ENCODE measurements at places on chromosomes 3 and 15. TPM values are rescaled to one million over a fixed set of nuclear protein-coding genes. Genes with fewer than 3 reads are reported as not detected.

Gene RBM5
- 316 TPM for total RNA-seq

Gene GPR176
- total RNA-seq = 0.12 TPM

Gene ARNT2
- total RNA-seq = not detected

GRCh38 chr3:185739264-185739701 is 85.6 kb downstream of the IGF2BP2 start:
- H3K4me3 ChIP-seq = no peak overlapping the region
- H3K27me3 ChIP-seq = peaks cover 6% of the 10 kb centered on the region
- H3K36me3 ChIP-seq = no peaks in the 10 kb centered on the region

GRCh38 chr3:112429960-112430359 is 69.3 kb downstream of the BTLA start:
- peaks cover 44% of the 10 kb centered on the region for H3K4me1 ChIP-seq
- peaks cover 12% of the 10 kb centered on the region for H3K36me3 ChIP-seq
- DNase-seq = no peak
- H3K4me3 ChIP-seq = no peak overlapping the region
- H3K27ac ChIP-seq = no peak overlapping the region

- no peaks in the 10 kb centered on the region for H3K36me3 ChIP-seq
- H3K4me1 ChIP-seq = peaks cover 11% of the 10 kb centered on the region
- no peak overlapping the region for H3K4me3 ChIP-seq
- DNase-seq = no peak
Observed at GRCh38 chr15:43928152-43928551, 101.3 kb downstream of the WDR76 start.

DNA sequence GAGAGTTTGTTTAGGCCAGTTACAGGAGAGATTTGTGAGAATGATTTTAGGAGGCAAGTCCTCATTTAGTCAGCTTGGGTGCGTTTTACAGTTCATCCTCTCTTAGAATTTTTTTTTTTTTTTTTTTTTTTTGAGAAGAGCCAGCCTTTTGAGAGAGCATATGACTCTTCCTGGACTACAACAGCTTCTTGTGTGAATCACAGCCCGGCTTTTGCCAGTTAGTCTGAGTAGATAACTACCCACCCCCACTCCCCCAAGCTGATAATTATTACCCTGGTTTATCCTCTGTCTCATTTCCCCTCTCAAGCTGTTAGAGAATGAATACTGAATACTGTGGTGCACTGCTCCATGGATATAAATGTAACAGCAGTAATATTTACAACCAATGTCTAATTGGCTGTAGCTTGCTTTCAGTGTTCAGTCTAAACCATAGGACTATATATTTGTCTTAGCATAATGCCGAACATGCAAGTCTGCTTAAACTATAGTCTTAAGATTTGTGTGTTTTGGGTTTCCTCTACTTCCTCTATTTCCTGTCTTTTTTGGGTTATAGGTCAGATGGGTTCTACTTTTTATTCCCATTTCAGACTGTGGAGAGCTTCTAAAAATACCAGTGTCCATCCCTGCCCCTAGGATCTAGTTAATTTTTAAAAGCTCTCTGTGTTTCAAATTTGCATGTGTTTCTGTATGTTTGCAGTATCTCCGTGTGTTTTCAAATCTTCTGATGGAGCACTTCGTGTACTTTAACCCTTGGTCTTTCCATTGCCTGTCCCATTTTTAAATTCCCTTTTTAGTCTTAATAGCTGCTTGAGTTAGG is 8.0 kb downstream of the CHD2 start:
- H3K4me3 ChIP-seq = peak overlapping the region; percentile 70
- peaks cover 90% of the 10 kb centered on the region for H3K4me1 ChIP-seq
- peak overlapping the region; percentile 100 for H3K27ac ChIP-seq
- H3K27me3 ChIP-seq = no peaks in the 10 kb centered on the region

GRCh38 chr3:24541935-24542334 is 47.3 kb upstream of the THRB start:
- H3K4me1 ChIP-seq = no peaks in the 10 kb centered on the region
- peaks cover 5% of the 10 kb centered on the region for H3K27me3 ChIP-seq
- H3K4me3 ChIP-seq = no peak overlapping the region
- H3K36me3 ChIP-seq = no peaks in the 10 kb centered on the region

GRCh38 chr15:71115567-71116351 is 488 bp downstream of the THSD4 start:
- H3K27me3 ChIP-seq = peaks cover 42% of the 10 kb centered on the region
- peaks cover 9% of the 10 kb centered on the region for H3K4me1 ChIP-seq
- H3K36me3 ChIP-seq = no peaks in the 10 kb centered on the region
- H3K27ac ChIP-seq = no peak overlapping the region
- DNase-seq = no peak
- H3K4me3 ChIP-seq = peak overlapping the region; percentile 58

DNA sequence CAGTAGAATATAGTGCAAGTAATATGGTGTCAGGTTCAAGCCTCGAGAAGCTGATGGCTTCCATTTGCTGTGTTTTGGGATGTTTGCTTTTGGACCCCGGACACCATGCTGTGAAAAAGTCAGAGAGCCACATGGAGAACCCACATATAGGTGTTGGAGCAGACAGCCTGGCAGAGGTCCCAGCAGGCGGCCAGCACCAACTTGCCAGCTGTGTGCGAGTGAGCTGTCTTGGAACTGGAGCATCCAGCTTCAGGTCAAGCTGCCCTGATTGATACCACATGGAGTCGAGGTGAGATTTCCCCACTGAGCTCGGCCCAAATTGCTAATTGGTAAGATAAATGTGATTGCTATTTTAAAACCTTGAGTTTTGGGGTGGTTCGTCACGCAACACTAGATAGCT is 185.7 kb upstream of the TBL1XR1 start:
- no peak overlapping the region for H3K4me3 ChIP-seq
- H3K36me3 ChIP-seq = no peaks in the 10 kb centered on the region
- peaks cover 24% of the 10 kb centered on the region for H3K4me1 ChIP-seq
- no peak for DNase-seq

Data from activated B cell treated with CpG ODN at 0.5 μM for 24 hours (primary cell).